Activated CD4-positive, alpha-beta T cell treated with anti-CD3 and anti-CD28 coated beads for 36 hours (primary cell): ENCODE measurements at places on chromosomes 1 and 21. TPM values are rescaled to one million over a fixed set of nuclear protein-coding genes. Genes with fewer than 3 reads are reported as not detected.

Gene SDC3
- 0.18 TPM for total RNA-seq

Gene SERPINC1
- total RNA-seq, result not detected

Gene HENMT1
- total RNA-seq, result 20.6 TPM

Gene RBM8A
- total RNA-seq, result 330 TPM

Gene PLA2G2D
- not detected for total RNA-seq

Gene ZBTB18
- total RNA-seq, result 5.0 TPM

Gene SIM2
- 2.4 TPM for total RNA-seq

Gene DNAI4
- total RNA-seq, result 0.87 TPM

Gene FMO1
- total RNA-seq, result not detected

Gene COL11A1
- total RNA-seq, result not detected

Gene TTF2
- total RNA-seq, result 99.7 TPM

Gene RGS4
- not detected for total RNA-seq

Gene PADI3
- total RNA-seq, result not detected

Gene DRAXIN
- 0.04 TPM for total RNA-seq

Gene FCRL1
- total RNA-seq, result not detected

Gene GJC2
- not detected for total RNA-seq
